Activated CD8-positive, alpha-beta memory T cell treated with anti-CD3 and anti-CD28 coated beads for 1 hour (primary cell): ENCODE measurements at places on chromosomes 12 and 14.

DNA sequence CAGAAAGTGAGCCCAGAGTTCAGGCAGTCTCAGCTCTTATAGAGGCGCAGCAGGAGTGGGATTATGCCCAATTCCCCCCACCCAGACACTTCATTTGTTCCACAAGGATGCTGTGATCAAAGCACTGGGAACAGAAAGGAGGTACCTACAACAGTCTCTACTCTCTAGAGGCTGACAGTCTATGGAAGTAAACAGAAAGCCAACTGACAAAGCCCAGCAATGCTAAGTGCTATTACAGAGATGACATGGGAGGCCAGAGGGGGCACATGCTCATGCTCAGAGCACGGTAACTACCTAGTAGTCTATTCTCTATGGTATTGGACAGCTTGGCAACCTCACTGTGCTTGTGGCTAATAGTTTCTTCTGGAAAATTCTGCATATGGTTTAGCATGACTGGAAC, 85.9 kb downstream of the STXBP6 start:
- DNase-seq, result no peak

- DNase-seq, result no peak
These were observed 17.6 kb downstream of the NINJ2 start for GRCh38 chr12:645563-646071.

DNA sequence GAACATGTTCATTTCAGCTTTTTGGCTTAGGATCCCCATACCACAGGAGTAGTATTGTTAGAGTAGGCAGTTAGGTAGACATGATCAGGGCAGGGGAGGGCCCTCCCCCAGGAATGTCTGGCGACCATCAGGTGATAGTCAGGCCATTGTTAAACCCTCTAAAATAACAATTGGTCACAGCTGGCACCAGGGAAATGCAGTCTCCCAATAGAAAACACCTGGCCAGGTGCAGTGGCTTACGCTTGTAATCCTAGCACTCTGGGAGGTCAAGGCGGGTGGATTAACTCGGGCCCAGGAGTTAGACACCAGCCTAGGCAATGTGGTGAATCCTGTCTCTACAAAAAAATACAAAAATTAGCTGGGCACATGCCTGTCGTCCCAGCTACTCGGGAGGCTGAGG, 187.1 kb downstream of the MON2 start:
- no peak for DNase-seq

DNA sequence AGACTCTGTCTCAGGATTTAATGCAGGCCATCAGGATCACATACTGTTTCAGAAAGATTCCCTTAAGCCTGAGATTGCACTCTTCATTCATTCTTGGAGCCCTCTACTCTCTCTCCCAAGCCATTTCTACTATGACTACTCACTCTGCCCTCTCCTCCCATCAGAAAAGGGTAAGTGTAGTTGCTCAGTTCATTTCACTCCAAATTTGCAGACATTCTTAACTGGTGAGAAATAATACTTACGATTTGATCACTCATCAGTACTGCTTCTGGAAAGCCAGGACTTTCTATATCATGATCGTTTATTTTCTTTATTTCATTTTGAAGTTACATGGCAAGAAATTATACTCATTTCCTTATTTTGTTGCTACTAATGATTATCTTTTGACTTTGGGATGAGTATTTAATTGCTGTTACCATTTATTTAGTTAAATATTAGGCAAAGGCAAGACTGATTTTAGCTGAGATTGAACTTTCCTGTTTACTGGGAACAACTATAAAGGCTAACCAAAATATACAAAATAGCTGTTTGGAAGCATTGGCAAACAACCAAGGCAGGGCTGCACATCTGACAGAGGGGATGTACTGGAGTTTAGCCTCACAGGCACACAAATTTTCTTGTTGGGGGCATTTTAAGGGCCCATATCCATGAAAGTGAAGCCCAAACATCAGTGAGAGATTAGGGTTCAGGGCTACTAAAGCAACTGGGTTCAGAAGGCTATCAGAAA, 4.1 kb upstream of the RERG start:
- DNase-seq, result no peak

- DNase-seq, result no peak
These were observed 33.6 kb upstream of the MAP3K9 start for GRCh38 chr14:70842851-70843462.

GRCh38 chr14:68140806-68141205, 321.2 kb downstream of the RAD51B start:
- DNase-seq, result no peak

- no peak for DNase-seq
These were observed 878.5 kb downstream of the BCL11B start for GRCh38 chr14:98393527-98393926.

DNA sequence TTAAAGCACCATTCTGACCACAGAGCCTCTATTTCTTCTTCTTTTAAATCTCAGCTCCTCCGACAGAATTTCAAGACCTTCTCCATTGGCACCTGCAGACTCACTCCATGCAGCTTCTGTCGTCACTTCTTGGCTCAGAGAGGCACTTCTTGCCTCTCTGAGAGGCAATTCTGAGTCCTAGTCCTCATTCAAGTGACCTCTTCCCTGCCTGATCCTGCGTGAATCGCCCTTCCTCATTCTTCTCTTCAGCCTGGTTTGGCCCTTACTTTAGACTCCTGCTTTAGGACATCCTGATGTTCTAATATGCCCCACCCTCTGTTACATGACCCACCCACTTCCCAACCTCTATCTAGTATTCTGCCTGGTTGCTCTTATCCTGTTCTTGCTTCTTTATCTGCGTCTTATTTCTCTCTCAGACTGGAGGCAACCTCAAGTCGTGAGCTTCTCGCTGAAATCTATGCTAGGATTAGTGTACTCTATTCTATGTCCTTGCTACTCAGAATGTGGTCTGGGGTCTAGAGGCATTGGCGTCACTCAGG, 55.6 kb upstream of the CISTR start:
- DNase-seq, result no peak

GRCh38 chr14:49621114-49621881, 699 bp downstream of the MGAT2 start:
- DNase-seq, result peak; percentile 32
